ENCODE measurements at places on chromosomes 4 and X.

GRCh38 chr4:6245246-6246169 is 24.1 kb upstream of the WFS1 start:
- no peak for DNase-seq

DNA sequence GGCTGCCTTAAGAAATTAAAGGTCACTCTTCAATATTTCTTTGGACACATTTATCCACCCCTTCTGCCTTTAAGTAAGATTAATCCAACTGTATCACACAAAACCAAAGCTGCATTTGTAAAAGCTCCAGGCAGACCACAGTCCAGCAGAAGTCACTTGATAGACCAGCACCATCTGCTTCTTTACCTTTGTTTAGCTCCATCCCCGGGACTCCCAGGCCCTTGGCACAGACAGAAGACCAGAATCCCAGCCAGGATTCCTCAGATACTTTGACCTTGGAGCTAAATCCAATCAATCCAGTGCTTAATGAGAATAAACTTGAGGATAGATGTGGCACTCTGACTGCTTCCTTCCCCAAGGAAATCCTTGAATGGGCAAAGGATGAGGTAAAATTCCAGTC is 333.1 kb upstream of the RASGEF1B start:
- no peak for DNase-seq

GRCh38 chrX:117508021-117508420 is 608.6 kb downstream of the KLHL13 start:
- DNase-seq = no peak

- no peak for DNase-seq
These were observed 1451.9 kb upstream of the AGA start for GRCh38 chr4:178894126-178894525.

GRCh38 chr4:167196344-167197012 is 37.8 kb downstream of the SPOCK3 start:
- no peak for DNase-seq

DNA sequence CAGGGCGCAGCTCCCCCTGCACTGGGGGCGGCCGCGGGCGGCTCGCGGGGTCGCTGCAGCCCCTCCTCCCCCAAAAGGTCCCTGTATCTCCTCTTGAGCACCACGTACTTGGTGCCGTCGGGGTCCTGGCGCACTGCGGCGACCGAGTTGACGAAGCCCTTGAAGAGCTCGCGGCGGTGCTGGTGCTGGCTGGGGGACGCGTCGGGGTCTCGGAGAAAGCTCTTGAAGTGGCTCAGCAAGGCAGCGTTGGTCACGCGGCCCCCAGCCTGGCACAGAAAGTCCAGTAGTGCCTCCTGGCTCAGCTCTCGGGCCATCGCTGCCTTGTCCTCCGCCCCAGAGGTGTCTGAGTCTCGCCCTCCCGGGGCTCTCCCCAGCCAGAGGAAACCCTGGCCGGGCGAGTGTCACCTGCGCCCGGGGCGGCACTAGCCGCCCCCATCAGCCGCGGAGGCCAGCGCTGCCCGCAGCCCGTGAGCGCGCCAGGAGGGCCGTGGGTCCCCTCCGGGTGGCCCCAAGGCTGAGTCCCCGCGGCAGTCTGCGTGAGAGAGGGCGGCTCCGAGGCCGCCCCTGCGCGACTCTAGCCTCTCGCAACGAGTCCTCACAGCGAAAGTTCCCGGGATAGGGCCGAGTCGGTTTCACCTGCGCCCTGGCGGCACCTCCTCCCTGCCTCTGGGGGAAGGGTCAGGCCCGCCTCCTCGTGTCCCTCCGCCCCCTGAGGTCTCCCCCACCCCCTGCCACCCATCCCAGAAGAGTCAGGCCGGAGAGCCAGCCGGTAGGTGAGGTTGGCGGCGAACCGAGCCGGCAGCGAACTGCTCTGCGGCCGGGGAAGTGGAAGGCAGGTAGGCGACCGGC is at the start of gene SOWAHB:
TSS of gene SOWAHB (minus strand) at position 609 of the 849 bp plus-strand sequence. CDS start at position 314, 295 bp downstream.
- DNase-seq = peak; percentile 81

DNA sequence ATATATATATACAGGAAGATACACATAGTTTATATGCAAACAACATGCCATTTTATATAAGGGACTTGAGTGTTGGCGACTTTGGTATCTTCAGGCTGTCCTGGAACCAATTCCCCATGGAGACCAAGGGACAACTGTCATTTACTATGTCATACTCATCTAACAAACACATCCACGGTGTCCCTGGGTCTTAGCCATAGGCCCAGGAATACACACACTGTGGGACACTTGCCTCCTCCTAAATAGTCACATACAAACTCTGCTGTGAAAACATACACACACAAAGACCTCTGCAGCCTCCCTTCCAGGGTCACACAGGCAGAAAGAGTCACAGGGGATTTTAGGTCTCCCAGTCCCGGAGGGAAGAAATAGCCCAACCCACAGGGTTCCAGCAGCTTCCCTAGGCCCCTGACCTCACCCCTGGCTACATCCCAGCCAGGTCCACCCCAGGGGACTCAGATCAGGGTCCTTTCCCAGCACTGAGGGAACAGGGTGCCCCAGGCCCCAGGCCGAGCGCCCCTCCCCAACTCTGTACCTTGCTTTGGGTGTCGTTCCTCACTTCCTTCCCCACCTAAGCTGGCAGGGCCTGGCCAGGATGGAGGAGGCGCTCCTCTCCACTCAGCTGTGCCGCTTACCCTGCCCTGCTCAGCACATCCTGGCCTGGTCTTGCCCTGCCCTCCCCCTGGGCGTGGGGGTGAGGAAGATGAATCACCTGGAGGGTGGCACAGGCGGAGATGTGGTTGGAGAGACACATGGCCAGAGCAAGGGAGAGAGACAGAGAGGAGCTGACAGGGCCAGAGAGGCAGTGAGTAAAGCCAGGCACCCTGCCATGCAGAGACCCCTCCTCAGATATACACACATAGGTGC is 21.8 kb downstream of the FGD1 start:
- no peak for DNase-seq

DNA sequence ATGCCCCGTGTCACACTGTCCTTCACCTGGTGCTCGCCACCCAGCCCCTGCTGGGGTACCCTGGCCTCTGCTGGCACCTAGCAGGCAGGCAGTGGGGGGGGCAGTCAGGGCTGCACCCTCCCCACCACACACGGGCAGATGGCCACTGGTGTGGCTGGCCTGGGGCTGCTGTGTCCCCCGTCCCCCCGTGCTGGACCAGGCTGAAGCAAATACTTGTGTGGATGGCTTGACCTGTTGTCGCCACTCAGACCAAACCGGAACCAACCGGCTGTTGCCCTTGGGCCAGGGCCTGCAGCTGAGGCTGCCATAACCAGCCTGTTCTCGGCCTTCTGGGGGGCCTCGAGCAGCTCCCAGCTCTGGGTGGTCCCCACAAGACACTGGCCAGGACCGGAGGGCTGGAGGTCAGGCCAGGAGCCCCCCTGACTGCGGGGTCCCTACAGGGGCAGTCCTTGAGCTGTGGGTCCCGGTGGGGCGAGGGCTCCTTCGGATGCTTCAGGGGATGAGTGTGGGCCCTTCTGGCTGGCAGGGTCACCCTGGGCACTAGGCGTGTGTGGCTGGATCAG is 4.3 kb downstream of the FGFR3 start:
- no peak for DNase-seq

DNA sequence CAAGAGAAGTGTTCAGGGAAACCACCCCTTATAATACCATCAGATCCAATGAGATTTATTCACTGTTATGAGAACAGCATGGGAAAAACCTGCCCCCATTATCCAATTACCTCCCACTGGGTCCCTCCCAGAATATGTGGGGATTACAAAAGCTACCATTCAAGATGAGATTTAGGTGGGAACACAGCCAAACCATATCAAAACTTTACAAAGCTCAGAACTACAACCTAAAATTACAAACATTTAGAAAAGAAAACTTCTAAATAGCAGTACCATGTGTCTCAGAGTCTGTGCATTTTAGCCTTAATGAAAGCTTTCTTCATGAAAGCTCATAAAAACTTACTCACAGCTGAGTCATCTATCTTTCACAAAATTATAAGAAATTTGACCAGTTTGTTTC is 1442.8 kb upstream of the PCDH7 start:
- DNase-seq = no peak

DNA sequence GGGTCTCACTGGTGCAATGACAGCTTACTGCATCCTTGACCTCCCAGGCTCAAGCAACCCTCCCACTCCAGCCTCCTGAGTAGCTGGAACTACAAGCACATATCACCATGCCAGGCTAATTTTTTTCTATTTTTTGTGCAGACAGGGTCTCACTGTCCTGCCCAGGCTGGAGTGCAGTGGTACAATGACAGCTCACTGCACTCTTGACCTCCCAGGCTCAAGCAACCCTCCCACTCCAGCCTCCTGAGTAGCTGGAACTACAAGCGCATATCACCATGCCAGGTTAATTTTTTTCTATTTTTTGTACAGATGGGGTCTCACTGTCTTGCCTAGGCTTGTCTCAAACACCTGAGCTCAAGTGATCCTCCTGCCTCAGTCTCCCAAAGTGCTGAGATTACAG is 74.0 kb downstream of the GASK1B start:
- no peak for DNase-seq

Measured in Calu3 (cell line).